ENCODE measurements at places on chromosomes 11 and 22.

- no peak for DNase-seq
These were observed 107.2 kb upstream of the E2F8 start for GRCh38 chr11:19347911-19348310.

DNA sequence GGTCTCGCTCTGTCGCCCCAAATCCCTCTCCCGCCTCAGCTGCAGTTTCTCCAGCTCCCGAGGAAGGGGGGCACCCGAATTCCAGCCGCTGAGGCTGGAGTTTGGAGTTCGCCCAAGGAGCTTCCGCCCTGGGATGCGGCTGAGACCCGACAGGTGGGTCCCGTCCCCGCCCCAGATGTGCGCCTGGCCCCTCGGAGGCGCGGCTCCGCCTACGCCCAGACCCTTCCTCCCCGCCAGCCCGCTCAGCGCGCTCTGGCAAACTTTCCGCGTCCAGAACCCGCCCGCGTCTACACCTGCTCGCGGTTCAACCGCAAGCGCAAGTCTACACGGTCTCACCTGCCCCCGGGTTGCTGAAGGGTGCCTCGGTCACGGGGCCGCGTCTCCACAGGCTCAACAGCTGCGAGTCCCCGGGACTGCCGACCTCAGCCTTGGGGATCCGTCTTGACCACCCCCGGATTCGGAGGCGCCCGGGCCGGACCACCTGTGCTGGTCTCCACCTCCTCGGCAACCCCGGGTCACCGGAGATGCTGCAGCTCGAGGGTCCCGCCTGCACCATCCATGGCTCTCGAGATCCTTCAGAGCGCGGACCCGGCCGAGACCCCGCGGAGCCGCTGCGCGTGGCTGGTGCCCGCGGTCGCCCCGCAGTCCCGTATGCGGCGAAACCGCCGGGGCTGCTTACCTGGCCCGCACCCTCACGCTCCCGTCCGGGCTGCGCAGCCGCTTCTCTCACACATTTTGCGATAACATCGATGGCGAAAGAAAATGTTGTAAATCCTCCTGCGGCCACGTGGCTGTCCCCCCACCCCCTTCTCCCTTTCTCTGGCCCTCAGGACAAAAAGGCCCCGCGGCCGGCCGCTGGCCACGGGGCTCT is 63.6 kb downstream of the NFAM1 start:
- no peak for DNase-seq

DNA sequence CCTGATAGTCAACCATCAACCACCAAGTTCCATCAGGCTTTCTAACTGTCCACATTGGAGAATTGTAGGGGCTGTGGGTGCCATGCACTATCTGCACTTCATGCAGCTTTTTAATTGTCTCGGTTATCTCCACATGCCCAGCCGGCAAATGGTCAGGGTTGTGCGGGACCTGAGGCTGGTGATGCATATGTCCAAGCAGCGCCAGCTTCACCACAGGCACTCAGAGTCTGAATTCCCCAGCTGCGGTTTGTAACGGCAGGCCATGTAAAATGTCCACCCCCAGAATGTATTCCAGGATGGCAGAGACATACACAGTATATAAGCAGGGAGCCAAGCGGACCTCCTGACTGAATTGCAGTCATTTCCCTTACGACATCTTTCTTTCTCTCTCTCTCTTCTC is 435.6 kb downstream of the DYNC2H1 start:
- DNase-seq = no peak

GRCh38 chr11:73389916-73390315 is 13.7 kb downstream of the RELT start:
- no peak for DNase-seq
